ENCODE measurements at places on chromosomes 12 and 14.

DNA sequence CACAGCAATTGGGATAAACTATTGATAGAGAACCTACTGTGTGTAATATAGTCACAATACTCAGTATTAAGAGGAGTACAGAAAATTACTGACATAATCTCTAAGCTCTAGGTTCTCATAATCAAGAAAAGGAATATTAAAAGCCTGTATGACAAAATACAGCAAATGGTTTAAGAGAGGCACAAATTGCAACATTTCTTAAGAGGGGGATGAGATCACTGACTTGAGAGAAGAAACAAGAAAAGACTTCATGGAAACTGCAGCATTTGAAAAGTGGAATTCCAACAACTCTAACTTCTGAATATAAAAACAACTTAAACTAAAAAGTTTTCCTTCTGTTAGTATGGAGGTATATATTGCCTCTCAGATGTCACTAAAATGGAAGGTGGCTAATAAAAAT is 89.7 kb downstream of the NUMB start:
- no peak for DNase-seq

DNA sequence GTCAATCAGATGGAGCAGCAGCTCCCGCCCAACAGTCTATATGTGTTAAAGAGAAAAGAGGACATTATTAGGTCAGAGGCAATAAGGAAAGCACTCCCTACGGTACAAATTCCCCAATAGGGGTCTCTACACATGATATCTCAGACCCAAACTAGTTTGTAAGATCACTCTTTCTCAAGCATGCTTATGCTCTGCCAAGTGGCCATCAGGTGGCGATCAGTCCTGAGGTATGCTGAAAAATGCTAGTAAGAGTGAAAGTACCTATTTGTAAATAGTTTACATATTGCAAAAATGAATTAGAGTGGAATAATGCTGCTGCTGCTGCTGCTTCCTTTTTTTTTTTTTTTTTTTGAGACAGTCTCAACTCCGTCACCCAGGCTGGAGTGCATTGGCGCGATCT is 61.0 kb downstream of the CPM start:
- no peak for DNase-seq

- DNase-seq: no peak
Observed at GRCh38 chr12:124096869-124097434, 123.9 kb downstream of the ZNF664 start.

DNA sequence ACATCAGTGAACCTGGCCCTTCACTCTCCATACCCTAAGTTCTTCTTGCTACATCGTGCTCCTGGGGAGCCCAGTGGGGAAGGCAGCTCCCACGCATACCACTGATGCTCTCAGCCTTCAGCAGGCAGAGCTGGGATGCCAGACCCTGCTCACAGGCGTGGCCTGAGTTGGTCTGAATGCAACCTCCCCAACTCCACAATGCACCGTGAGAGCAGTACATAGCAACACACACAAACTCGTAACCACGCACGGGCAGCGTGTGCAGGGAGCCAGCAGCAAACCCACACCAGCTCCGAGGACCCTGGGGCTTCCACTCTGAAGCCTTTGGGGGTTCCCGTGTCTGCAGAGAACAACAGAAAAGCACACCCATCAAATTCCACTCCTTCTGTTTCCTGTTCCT is 37.3 kb downstream of the ANO2 start:
- no peak for DNase-seq

DNA sequence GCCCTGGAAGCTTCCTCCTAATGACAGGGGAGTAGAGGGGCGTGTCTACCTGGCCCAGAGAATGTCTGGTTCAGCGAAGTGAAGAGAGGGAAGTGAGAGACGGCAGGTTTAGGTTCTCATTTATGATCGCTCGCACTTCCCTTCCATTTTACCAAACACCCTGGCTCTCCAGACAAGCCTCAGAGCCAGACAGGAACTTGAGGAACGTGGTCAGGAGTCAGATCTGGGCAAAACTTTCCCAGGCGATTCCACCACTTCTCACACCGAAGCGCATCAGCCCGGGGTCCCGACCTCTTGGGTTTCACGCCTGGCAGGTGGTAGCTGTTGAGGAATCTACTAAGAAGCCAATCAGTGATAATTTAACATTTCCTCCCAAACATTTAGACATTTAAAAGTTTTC is 21.3 kb downstream of the ACTN1 start:
- DNase-seq: no peak

DNA sequence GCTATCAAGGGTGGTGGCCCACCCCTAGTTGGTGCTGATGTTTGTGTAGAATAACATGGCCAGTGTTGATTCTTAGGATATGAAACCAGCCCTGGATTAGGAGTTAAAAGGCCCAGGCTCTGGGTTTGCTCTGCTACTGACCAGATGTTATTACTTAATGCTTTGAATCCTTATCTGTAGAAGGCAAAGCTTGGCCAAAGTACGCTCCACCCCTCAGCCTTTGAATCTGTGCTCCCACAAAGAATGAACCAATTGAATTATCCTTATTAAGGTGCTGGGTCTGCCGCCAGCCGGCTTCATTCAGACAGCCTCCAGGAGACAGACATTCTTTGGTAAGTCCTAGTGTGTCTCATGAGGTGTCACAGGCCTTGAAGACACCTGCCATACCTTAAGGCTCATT is 41.8 kb downstream of the AKAP3 start:
- DNase-seq: no peak

DNA sequence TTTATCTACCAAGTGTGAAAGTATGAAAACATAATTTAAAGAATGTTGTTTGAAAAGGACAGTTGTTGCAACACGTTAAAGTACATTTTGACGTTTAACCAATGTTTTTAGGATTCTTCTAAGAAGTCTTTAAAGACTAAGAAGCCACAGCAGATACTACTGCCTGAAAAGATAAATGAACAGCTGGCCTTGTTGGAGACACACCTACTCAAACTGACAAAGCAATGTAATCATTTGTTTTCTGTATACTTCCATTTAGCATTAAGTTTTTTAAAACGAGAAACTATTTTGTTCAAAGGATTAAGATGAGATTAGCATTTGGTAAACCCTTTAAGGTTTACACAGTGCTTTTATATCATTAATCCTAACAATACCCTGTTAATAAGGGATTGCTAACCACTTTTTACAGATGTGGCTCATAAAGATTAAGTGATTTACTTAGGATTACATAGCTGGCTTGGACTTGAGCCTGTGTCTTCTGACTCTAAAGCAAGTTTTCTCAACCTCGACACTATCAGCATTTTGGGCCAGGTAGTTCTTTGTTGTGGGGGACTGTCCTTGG is 134.4 kb downstream of the CFAP54 start:
- DNase-seq: no peak

DNA sequence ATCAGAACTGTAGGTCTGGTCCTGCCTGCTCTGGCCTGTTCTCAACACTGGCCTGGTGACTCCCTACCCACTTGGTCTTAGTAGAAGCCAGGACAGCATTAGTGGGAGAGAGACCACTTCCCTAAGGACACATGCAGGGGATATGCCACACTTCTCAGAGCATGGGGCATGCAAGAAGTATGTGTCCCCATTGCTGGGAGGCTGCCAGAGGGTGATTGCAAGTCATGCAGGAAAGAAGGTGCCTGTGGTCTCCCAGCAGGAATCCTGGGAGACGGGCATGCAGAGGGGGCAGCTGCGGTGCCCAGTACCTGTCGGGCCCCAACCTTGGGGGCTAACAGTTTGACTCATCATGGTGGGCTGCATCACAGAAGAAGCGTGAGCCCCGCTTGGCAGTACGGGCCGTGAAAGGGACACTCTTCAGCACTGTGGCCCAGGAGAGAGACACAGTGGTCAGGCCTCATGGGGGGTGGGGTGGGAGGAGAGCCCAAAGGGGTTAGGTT is 23.0 kb downstream of the PRPF40B start:
- DNase-seq: no peak

DNA sequence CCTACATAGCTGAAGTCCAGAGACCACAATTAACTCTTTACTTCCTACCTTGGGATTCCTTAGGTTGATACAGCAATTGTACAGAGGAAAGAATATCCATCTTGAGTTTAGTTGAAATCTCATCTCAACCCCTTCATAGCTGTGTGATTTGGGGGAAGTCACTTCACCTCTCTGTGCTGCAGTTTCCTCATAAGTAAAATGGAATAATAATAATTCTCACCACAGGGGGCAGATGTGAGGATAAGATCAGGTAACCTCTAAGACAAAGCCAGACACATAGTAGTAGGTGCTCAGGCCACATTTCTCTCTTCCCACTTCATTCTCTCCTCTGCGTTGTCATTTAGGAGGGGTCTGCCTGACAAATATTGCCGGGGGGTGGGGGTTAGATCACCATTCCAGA is 6.7 kb downstream of the FOXN4 start:
- DNase-seq: no peak

DNA sequence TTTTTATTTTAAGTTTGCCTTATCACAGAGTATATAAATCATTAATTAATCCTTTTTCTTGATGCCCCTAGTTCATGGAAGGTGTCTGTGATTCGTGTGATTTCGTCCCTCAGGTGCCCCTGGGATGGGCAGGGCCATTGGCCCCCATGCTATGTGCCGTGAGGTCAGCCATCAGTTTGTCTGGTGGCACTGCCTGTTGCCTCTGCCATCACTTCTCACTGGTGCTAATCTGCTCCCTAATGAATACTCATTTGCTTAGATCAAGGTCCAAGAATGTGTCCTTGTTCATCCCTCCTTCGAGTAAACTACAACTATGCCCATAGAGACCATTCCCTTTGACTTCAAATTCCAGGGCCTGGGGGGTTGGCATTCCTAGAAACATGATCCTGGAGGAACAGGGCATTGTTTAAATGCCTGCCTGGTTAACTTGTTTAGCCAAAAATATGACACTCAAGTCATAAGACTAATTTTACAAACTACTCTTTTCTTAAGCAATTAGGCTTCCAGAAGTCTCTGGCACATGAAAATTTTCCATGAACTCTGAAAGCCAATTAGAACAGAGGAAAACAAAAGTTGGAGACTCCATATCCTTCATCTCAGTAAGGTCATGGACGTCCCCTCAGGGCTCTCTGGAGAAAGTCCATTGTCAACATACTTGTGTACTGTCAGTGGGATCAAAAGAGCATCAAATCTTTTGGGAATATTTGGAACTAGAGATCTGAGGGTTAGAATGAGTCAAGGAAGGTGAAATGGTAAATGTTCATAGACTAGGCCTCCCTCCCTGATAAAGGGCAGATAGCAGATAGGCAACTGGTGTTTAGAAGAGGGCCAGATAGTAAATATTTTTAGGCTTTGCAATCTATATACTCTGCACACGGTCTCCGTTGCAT is 90.9 kb upstream of the PLXNC1 start:
- no peak for DNase-seq

DNA sequence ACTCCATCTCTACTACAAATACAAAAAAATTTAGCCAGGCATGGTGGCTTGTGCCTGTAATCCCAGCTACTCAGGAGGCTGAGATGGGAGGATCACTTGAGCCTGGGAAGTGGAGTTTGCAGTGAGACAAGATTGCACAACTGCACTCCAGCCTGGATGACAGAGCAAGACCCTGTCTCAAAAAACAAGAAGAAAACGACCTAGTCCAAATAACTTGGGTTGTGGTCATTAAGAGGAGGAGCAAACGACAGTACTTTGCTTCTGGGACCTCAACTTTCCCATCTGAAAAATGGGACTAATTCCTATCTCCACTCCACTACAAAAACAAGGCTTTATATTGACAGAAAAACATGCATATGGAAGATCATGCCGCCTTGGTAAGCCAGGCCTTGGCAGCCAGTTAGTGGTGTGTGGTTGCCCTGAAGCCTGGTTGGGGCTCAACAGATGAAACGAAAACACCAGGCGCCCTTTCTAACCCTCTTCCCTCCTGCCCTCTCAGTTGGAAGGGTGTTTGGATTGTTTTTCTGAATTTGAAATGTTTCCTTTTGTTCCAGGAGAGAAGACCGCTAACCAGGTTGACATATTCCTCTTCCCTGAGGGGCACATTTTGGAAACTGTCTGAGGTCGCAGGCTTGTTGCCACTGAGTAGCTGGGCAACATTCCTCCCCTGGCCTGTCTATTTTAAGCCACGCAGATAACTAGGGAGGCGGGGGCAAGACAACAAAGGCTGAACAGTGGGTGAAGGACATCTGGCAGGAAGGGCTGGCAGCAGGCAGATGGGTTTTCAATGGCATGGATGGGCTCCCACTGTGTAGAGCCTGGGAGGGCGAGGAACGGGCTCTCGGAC is 13.7 kb upstream of the VPS37B start:
- no peak for DNase-seq
